ENCODE measurements at places on chromosomes 1 and 21. TPM values are rescaled to one million over a fixed set of nuclear protein-coding genes. Genes with fewer than 3 reads are reported as not detected.

SELL gene
- 1,261 TPM for polyA plus RNA-seq

TMEM200B gene
- polyA plus RNA-seq = 0.33 TPM

TBX19 gene
- 2.5 TPM for polyA plus RNA-seq

OR2T2 gene
- not detected for polyA plus RNA-seq

WNT3A gene
- polyA plus RNA-seq = not detected

LCE3D gene
- not detected for polyA plus RNA-seq
